ENCODE measurements at places on chromosomes 5 and 9.

- no peak for DNase-seq
These were observed 43.8 kb upstream of the SUSD1 start for GRCh38 chr9:112218908-112219307.

DNA sequence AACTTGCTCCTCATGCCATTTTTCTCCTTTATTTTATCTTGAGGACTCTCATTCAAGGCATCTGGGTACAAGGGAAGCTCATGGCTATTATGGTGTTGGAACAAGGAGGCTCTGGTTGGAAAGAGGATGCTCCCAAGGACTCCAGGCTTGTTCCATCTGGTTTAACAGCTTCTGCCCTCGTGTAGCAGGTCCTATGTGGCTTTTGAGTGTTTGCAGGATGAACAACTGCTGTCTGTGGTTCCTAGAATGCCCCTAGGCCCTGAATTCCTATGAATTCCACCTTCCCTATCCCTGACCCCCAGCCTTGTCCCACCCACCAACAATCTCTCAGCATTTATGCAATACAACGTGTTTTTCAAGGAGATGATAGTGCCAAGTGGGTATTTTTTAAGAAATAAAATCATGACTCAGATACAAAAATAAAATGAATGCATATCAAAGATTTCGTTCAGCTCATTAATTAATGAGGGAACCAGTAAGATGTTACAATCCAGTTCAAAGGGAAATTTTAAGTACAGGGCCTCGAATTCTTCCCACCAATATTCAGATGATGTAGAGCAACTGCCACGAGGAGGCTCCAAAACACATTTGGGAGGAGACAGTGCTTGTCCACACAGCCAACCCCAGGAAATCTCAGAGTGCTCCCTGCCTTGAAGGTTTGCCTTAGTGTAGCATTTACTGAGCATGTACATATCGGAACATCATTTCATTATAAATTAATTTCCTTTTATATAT, 182.0 kb downstream of the MUSK start:
- DNase-seq = no peak

DNA sequence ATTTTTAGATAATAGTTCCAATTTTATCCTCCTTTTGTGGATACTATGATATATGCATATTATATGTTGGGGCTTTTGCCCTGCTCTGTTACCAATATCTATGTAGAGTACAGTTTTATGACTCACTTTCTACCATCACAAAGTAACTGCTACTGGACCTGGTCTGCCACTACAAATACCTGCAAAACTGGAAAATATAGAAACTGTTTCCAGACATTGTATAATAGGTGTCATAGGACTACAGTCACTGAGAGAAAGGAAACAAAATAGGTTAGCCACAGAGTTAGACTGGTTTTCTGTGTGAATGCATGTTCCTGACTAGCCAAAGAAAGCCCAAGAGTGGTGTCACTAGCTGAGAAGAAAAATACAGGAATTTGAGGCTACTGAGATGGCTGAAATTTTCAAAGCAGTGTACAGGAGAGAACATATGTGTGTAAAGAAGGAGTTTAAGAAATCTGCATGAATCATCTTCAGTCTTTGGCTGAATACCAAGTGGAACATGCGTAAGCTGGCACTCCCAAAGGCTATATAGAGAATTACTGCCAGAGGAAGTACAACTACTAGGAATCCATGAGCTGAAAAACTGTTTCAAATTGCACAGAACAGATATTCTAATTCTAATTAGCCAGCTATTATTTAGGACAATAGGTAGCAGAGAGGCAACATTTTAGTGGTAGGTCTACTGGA, 29.0 kb upstream of the FAM174A start:
- no peak for DNase-seq

DNA sequence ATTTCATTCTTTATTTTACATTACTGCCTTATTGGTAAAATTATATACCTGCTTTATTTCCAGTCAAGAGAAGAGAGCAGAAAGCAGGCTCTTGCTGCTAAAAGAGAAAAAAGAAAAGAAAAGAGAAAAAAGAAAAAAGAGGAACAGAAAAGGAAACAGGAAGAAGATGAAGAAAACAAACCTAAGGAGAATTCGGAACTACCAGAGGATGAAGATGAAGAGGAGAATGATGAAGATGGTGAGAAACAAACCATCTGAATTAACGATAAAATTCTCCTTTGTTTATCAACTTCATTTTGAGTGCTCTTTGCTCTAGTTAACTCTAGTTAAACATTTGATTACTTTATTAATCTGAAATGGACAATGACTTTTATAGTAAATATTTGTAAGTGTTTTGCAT, 23.5 kb upstream of the EIF4EBP3 start:
- DNase-seq = no peak

DNA sequence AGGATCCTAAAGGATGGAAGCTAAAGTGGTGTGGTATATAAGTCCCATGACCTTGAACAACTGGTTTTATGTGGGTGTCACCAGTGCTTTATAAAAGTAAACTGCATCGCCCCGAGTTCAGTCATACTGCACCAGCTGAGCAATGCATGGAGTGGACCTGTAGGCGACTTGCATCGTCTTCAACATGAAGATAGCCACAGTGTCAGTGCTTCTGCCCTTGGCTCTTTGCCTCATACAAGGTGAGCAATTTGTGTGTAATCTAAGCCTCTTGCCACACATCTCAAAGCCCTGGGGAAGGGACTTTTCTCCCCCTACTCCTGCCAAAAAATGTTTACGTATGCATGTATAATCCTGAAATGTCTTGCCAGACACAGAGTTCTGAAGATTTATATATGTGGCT, at the start of gene SPINK5:
TSS of gene SPINK5 (plus strand) at position 120 of the 400 bp plus-strand sequence. CDS start at position 185, 65 bp downstream.
- no peak for DNase-seq

DNA sequence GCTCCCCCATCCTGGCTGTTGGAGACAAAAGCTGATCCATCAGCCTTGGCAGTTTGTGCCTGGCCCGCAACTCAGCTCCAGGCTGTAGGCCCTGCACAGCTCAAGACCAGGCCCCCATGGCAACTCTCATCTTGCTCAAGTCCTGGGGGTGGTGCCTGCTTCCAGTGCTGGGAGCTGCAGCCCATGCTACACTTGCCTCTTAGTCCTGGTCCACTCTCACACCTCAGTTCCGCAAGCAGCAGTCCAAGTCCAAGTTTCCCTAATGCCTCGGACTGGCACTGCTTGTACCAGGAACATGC, 14.2 kb downstream of the AHRR start:
- no peak for DNase-seq

- DNase-seq = no peak
These were observed 23.8 kb upstream of the TDRD7 start for GRCh38 chr9:97387936-97388684.

Data from pancreas (tissue), 10 donors.